Activated CD4-positive, alpha-beta T cell treated with anti-CD3 and anti-CD28 coated beads, Interleukin-2, amount 50 U/mL, for 4 hours (primary cell): ENCODE measurements at places on chromosomes 11 and 22.

- DNase-seq, result no peak
Observed at GRCh38 chr11:62491571-62492329, 54.9 kb downstream of the AHNAK start.

DNA sequence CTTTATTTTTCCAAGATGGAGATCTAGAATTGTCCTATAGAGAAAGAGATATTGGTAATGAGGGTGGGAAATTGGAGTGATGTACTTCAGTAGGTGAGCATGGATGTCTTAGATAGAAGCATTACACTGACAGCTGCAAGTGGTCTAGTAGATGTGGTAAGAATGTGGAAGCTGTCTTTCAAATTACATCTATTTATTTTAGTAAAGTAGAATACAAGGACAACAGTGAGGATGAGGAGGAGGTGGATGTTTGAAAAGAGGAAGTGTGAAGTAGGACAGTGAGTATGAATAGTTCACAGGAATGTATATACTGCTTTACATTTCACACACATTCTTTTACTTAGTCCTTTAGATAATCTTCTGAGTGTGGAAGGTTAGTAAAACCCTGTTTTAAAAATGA lies 64.2 kb downstream of the HIPK3 start:
- no peak for DNase-seq

GRCh38 chr11:66741153-66741552 lies 12.1 kb upstream of the SPTBN2 start:
- no peak for DNase-seq

- no peak for DNase-seq
Observed at GRCh38 chr11:70654016-70654415, 255.7 kb downstream of the CTTN start.

DNA sequence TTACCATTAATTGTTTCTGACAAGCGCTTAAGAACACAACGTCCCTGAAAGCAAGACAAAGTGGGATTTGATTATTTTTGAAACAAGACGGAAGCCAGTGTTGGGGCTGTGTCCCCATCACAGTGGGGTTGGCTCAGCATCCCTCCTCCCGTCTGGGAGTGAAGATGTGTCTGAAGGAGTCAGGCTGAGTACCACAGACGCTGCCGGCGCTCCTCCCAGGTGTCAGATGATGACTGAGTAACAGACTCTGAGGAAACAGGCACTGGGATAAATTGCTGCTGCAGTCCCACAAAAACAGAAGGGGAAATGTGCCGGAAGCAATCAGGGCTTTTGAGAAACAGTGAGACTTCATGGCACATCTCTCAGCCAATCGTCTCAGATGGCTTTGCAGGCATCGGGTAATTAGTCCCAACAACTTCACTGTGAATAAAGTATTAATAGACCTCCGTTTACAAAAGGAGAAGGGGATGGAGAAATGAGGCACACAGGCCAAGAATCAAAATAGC lies 266.7 kb downstream of the OPCML start:
- no peak for DNase-seq

GRCh38 chr22:42697542-42698013 lies 23.1 kb downstream of the A4GALT start:
- no peak for DNase-seq

DNA sequence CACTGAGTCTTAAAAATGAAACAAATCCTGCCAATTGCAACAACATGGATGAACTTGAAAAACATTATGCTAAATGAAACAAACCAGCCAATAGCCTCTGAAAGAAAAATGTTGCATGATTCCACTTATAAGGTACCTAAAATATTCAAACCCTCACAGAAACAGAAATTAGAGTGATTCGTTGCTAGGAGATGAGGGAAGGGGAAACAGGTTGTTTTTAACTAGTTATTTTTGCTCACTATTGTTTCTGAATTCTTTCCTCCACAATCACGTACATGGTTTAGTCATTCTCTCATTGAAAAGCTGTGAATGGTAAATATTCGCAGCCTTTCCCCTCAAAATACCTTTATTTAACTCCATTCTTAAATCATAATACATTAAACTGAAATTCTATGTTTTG lies 14.0 kb upstream of the TYR start:
- DNase-seq, result no peak

GRCh38 chr22:44711241-44711560 lies 9.2 kb downstream of the PRR5 start:
- DNase-seq, result no peak

- DNase-seq, result no peak
Observed at GRCh38 chr11:27250867-27251665, 111.9 kb downstream of the CCDC34 start.

GRCh38 chr11:113389272-113389671 lies 1.7 kb downstream of the ANKK1 start:
- DNase-seq, result no peak

DNA sequence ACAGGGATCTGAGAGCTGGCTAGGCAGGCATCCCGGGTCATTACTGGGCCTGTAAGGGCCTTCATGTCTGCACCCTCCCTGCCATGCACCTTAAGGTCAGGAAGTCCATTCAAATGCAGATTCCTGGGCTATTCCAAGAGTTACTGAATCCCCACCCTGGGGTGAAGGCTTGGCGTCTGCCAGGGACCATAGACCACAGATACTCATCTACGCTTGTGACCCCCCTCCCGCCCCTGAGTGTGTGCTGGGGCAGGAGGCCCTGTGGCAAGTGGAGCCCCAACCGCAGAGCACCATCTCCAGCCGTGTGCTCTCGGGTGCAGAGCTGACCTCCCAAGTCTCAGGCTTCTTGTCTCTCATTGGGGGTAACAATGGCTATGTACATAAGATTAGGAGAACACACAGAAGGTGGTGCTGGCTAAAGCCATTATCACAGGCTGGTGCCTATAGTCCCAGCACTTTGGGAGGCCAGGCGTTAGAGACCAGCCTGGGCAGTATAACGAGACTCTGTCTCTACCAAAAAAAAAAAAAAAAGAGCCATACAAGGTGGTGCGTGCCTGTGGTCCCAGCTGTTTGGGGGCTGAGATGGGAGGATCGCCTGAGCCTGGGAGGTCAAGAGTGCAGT lies 19.1 kb upstream of the KCNQ1OT1 start:
- no peak for DNase-seq

- no peak for DNase-seq
Observed at GRCh38 chr11:66823700-66824099, 19.5 kb upstream of the RCE1 start.

GRCh38 chr22:48102581-48102980 lies 1340.1 kb downstream of the TBC1D22A start:
- no peak for DNase-seq

GRCh38 chr22:48428631-48429371 lies 1398.9 kb downstream of the BRD1 start:
- no peak for DNase-seq

DNA sequence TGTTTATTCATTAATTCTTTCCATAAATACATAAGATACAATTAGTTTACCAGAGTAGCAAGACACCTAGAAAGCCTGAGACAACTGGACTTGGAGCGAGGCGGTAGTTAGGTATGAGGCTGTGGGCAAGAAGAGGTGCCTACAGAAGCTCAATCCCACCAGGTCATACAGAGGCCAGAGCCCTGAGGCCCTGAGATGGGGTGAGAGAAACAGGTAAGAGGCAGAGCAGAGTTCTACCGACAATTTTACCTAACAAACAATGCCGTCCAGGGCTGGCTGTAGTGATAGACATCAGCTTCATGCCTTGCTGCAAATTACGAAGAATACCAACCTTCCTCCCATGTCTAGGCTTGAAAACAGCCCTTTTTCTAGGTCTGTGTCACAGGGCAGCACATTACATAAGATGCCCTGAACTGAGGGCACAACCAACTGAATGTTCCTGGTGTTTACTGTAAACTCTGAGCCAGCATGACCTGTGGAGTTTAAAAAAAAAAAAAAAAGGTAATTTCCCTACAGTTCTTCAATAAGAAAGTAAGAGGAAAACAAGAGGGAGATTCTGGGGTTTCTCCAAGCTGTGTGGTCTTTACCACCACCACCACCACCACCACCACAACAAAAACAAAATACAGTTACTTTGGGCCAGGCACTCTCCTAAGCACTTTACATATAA lies 105.8 kb downstream of the GAB2 start:
- DNase-seq, result no peak
